ENCODE measurements at places on chromosomes 5 and 9.

- DNase-seq, result no peak
These were observed 78.4 kb downstream of the GLDC start for GRCh38 chr9:6567140-6567591.

DNA sequence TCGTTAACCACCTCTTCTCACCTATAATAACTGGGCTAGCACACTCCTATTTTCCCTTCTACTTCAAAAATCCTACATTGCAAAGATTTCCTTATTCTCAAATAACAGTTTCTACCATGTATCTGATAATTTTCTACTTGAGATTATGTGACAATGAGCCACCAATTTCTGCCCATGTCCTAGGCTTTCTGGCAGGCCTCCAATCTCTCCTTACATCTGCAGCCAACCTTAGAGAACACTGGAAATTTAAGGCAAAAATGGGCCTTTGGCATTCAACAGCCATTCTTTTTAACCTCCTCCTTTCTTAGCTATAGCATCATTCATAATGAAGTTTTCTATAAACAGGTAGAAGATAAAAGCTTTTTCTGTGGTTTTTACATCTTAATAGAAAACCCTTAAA, 225.1 kb downstream of the ARRDC3 start:
- DNase-seq, result no peak

GRCh38 chr9:109052416-109052815, 39.1 kb upstream of the CTNNAL1 start:
- DNase-seq, result no peak

- no peak for DNase-seq
These were observed 1034.4 kb downstream of the CDH9 start for GRCh38 chr5:26003966-26004365.

GRCh38 chr9:87831159-87831558, 51.5 kb upstream of the SPATA31E1 start:
- no peak for DNase-seq

- no peak for DNase-seq
These were observed 21.8 kb upstream of the RNF145 start for GRCh38 chr5:159231167-159231566.

DNA sequence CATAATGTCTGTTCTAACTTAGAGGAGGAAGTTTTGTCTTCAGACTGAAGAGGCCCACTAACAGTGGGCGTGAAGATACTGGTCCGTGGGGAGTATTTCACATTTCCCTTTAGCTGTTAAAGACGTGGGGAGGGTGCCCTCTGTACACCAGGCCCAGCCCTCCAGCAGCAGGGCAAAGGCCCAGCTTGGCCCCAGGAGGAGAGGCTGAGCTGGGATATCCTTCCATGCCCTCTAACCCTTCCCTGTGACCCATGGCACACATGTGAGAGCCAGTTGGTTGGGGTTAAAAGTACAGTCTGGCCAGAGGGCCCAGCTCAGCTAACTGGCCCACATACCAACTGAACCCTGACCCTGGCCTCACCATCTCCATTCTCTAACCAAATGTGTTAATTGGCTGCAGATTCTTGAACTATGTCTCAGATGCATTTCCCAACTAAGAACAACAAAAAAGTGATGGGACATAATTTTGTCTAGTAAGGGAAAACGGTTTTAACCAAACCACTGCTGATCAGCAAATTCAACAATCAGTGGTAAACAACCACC, 74.4 kb downstream of the LHFPL2 start:
- no peak for DNase-seq

DNA sequence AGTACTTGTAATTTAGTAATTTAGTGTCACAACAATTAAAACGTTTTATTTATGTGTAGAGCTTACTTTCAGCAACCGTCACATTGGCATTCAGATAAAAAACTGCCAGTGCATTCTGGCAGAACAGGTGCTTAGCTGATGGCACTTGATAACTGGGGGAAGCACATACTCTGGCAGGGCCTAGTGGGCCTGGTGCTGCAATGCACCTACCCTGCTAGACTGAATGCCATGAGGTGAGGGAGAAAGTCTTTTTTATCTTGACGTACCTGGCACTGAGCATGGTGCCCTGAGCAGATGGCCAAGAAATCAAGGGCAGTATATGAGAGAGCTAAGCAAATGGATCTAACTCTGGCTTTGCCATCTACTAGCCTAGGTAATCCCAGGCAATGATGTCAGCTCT, 280.6 kb upstream of the EFNA5 start:
- DNase-seq, result no peak

GRCh38 chr5:135319458-135319857, 79.6 kb downstream of the MACROH2A1 start:
- no peak for DNase-seq

DNA sequence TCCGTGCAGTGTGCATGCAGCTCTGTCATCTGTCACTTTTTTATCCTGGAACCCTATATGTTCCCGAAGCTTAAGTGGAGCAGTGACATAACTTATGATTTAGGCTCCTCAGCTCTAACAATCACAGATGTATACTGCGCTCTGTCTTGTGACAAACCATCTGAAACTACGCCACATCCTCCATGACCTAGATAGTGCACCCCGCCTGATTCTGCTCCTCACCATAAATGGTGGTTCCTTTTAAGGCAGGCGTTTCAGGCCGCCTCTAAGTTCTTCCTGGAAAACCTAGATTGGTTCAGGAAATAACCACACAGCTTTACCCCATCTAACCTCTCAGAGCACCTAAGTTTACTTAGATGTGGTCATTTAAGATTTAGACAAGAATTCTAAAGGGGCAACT, 372.0 kb downstream of the CDH10 start:
- no peak for DNase-seq

- DNase-seq, result no peak
These were observed 146.7 kb downstream of the ACTL7B start for GRCh38 chr9:108709126-108709525.

DNA sequence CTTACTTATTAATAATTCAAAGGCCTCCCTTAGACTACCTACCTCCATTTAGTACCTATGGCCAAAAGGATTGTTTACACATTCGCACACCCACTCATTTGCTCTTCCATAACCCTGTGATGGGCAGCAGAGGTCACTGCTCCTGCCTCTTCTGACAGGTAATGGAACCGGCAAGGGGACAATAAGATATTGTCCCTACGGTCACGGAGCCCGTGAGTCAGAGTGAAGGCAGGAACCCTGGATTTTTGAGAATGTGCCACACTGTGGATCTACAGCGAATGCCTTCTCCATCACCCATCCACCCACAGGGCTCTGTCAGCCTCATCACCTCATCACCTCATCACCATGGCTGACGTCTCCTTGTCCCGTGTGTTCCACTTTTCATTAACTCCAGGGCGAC, 132.3 kb downstream of the MYO10 start:
- no peak for DNase-seq

GRCh38 chr9:95316274-95316673, 1.2 kb downstream of the FANCC start:
- no peak for DNase-seq

GRCh38 chr9:125540497-125540896, 166.5 kb downstream of the MAPKAP1 start:
- no peak for DNase-seq

GRCh38 chr5:126793097-126793496, 16.2 kb downstream of the LMNB1 start:
- no peak for DNase-seq

DNA sequence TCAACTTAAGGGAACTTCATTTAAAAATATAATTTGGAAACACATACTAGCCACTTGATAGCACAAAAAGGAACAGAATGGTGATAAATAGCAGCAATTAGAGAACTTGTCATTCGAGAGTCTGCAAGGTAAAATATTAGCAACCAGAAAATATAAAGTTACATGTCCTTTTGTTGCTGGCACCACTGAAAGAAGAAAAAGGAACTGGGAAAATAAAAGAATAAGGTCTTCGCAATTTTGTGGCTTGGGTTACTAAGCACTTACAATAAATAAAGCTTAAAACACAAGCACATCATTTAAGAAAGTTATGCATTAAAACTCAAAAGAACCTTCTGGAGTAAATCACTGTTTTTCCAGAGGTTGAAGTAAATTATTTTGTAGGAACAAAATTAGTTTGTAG, 149.9 kb upstream of the FBN2 start:
- no peak for DNase-seq

GRCh38 chr9:125356032-125356431, 94.4 kb downstream of the GAPVD1 start:
- DNase-seq, result no peak

- DNase-seq, result no peak
These were observed 423.7 kb downstream of the ANXA1 start for GRCh38 chr9:73575101-73576060.

DNA sequence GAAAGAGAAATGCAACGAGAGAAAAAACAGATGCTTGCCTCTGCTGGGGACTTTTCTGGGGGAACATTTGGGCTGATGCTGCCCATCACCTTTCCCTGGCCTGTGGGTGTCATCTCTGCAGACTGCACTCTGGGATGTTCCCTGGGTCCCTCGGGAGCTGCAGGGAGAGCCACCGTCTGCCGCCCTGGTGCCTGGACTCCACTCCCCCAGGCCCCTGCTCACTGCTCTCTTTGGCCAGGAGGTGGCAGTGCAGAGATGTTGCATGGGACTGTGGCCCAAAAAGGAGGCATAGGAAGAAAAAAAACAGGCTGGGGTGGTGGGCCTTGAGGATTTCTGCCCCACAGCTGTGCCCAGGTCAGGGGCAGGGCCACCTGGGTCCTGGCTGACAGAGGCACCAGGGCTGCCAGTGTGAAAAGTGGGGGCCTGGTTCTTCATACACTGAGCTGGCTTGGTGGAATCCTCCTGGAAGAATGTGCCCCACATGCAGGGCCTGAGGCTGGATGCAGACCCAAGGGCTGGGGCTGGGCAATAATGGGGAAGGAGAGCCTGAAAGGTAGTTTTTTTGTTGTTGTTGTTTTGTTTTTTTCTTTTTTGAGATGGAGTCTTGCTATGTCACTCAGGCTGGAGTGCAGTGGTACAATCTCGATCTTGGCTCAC, 353.6 kb downstream of the SLIT3 start:
- no peak for DNase-seq

DNA sequence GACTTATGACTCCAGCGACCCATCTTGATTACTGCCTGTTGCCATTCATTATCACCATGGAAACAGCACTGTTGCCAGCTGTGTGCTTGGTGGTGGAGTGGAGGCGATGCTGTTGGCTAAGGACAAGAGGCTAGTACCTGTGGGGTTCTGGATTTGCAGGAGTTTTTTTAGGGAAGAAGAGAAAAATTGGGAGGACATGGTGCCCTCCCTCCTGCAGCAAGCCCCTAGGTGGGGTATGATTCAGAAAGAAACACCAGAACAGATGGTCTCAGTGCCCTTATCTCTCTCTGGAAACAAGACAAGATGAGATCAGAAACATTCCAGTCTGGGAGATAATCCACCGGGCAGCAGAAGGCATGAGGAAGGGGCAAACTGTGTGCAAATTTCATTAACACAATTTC, 87.8 kb upstream of the TLR4 start:
- no peak for DNase-seq

- no peak for DNase-seq
These were observed 136.7 kb downstream of the CDC42SE2 start for GRCh38 chr5:131400585-131400984.

GRCh38 chr5:140042643-140043507, at the start of gene NRG2:
Gene NRG2, minus strand, starts transcription at chr5:140043299.
- DNase-seq, result peak; percentile 35

DNA sequence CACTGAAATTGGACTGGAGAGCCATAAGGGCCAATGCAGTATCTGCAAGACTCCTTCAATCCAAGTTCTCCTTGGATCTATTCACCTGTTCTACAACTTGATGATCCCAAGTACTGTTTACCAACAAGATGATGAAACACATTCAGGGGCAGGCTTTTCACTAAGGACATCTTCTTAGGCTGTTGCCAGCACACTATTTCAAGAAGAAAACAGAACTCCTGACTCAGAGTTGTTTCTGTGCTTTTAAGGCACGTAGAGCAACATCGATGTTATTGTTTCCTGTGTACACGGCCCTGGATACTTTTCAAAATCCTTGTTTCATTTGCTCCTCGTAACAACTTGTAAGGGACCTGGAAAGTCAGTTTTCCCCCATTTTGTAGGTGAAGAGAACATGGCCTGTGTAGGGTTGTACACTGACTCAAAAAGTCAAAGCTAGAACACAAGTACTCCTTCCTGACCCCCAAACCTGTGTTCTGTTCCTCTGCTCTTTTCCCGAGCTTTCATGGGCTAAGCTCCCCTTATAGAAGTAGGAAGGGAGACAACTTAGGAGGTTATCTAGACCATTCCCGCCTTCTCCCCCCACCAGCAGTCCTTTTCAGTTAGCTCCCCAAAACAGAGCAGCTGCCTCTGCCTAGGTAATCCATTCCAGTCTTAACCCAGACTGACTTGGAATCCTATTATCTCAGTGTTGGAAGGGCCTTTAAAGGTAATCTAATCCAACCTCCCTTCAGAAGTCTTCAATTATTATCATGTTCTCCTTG, 5.2 kb upstream of the MGAT1 start:
- no peak for DNase-seq

DNA sequence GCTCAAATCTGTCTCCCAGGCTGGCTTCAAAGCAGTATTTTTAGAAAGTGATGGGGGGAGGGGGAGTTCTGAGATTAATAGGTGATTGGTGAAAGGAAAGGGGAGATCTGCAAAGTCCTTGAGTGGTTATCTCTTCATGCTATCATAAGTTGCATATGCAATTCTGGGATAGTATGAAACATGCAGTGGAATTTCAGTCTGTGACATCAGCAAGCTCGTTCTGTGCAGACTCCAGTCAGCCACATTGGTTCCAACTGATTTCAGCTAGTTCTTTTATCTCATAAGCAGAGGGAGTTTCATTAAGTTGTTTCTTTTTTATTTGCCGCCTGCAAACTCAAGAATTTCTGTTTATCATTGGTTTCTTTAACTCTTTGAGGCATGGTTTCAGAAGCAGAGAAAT, 180.5 kb upstream of the SH3GL2 start:
- no peak for DNase-seq

GRCh38 chr5:35773967-35774366, 82.7 kb upstream of the IL7R start:
- DNase-seq, result no peak

DNA sequence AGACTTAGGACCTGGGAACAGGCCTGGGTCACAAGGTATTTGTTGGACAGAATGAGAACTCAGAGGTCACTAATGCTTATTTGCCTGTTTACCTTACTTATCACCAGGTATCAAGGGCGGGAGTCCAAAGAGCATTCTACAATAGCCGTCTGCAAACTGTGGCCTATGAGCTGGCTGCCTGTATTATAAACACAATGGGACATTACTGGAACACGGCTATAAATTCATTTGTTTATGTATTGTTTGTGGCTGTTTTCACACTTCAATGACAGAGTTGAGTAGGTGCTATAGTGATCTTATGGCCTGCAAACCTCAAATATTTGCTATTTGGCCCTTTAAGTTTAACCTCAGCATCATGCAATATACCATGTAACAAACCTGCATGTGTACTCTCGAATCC, 76.6 kb upstream of the ASTN2 start:
- DNase-seq, result no peak

DNA sequence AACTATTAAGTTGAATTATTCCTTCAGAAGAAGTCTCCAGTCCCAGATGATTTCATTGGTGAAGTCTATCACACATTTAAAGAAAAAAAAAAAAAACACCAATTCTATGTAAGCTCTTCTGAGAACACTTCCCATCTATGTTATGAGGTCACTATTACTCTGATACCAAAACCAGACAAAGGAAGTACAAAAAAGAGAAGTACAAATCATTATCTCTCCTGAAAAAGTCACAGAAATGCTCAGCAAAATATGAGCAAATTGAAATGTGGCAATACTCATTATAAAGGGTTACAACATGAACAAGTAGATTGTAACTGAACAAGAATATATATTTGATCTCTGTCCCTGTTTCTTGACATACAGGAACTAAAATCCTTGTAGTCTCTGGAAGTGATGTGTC, 280.4 kb downstream of the TLE1 start:
- DNase-seq, result no peak

- DNase-seq, result no peak
These were observed 55.2 kb downstream of the TRIP13 start for GRCh38 chr5:947626-948471.

- DNase-seq, result no peak
These were observed 234.2 kb upstream of the PPP1R2B start for GRCh38 chr5:156615901-156616300.

Data from activated T-helper 1 cell treated with Interleukin-2 at 50 U/mL for 16 hours (primary cell).